Gastrocnemius medialis (tissue), 4 donors: ENCODE measurements at places on chromosomes 2 and 18. TPM values are rescaled to one million over a fixed set of nuclear protein-coding genes. Genes with fewer than 3 reads are reported as not detected.

- no peaks in the 10 kb centered on the region for H3K27me3 ChIP-seq
- DNase-seq, result no peak
- no peaks in the 10 kb centered on the region for H3K4me1 ChIP-seq
- no peak overlapping the region for H3K27ac ChIP-seq
- H3K4me3 ChIP-seq, result no peak overlapping the region
These were observed 142.7 kb downstream of the SCG2 start for GRCh38 chr2:223459328-223459939.

DNA sequence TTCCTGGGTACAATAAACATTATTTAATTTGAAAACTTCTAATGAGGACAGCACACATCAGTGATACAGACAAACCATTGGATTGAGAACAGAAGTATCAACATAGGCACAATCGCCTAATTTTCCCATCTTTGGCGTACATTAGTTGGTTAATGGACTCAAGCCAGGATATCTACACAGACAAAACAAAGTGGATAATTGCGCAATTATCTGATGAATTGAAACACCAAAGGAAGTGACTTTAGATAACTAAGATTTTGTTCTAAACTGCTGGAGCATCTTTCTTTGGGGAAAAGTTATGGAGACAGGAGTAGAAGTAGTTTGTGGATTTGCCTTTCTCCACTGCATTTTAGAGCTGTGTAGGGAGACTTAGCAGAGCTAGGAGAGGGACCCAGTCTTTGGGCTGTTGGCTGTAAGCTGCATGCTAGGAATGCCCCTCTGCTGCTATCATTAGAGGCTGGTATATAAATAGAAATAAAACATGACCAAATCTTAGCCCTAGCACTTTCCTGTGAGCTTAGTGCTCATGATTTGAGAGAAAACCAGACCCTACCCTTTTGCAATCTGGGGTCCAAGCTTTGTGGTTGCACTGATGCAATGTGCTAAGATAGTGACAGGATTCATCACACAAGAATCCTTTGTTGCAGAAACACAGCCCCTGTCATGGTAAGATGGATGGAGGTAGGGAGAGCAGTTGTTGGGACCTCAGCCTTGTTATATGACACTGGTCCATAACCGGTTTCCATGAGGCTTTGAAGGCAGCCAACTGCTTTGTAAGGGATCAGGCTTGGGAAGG lies 264.5 kb upstream of the PIK3C3 start:
- H3K36me3 ChIP-seq, result no peaks in the 10 kb centered on the region
- H3K27me3 ChIP-seq, result no peaks in the 10 kb centered on the region
- DNase-seq, result no peak
- no peaks in the 10 kb centered on the region for H3K4me1 ChIP-seq

The EGR4 gene
- total RNA-seq, result not detected

The HAAO gene
- total RNA-seq, result 0.53 TPM

The TMEM37 gene
- 2.7 TPM for total RNA-seq

DNA sequence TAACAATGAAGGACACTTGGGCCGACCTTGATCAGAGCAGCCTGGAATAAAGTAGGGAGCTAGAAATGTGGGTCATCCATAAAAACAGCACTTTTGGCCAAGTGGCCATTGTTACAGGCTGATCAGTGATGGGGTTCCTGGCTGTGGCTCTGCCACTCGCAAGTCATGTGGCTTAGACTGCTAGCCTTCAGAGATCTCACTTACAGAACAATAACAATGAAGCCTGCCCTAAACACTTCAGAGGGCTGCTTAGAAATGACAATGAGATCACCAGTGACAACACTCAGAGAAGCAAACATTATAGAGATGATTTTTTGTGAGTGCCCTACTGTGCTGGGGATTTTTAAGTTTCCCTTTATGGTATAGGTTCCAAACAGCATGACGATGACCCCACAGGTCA lies 107.9 kb upstream of the LMAN1 start:
- no peak overlapping the region for H3K27ac ChIP-seq
- H3K27me3 ChIP-seq, result no peaks in the 10 kb centered on the region
- DNase-seq, result no peak

DNA sequence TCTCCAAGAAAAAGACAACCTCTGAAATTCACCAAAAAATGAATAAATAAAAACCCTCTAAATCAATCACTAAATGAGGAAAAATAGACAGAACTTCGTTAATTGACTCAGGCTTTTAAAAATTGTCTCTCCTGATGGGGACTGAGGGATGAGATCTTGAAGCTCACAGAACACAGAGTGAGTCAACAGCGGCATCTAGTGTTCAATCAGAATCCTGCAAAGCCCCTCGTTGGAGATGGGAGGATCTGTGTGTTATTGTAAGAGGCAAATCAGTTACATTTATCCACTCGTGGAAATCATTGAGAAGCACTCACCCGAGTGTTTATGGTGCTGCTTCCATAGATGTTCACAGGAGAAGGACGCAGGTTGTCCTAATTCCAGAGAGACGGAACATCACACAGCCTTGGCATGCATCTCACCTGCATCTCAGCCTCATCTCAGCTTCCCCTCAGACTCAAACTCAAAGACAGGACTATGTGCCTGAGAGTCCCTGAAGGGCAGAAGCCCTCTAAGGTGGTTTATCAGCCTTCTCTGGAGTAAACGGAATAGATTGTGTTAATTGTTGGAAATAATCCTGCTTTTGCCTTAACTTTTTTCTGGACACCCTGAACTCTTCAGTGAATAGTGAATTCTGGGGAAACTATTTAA lies 82.0 kb downstream of the MREG start:
- H3K36me3 ChIP-seq, result no peaks in the 10 kb centered on the region
- H3K27me3 ChIP-seq, result no peaks in the 10 kb centered on the region
- DNase-seq, result peak; percentile 30

GRCh38 chr18:51437280-51438271 lies 240.1 kb upstream of the MEX3C start:
- H3K27ac ChIP-seq, result no peak overlapping the region
- no peak for DNase-seq
- no peaks in the 10 kb centered on the region for H3K36me3 ChIP-seq
- no peaks in the 10 kb centered on the region for H3K4me1 ChIP-seq

The PLGLB2 gene
- total RNA-seq, result 6.6 TPM

The SCN9A gene
- total RNA-seq, result 0.59 TPM

The PDE1A gene
- 2.9 TPM for total RNA-seq

DNA sequence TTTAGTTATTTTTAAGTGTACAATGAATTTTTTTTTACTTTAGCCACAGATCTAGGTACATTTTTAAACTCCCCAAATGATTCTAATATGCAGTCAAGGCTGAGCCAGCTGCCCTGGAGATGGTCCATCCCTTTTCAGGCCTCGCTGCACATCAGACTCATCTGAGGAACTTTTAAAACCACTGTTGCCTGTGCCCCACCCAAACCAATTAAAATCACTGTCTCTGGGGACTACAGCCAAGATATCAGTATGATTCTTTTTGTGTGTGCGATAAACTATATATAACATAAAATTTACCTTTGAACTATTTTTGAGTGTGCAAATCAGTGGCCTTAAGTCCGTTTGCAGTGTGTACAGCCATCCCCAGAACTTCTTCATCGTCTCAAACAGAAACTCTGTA lies 9.1 kb upstream of the MALT1 start:
- H3K27me3 ChIP-seq, result no peaks in the 10 kb centered on the region
- no peaks in the 10 kb centered on the region for H3K36me3 ChIP-seq
- peaks cover 3% of the 10 kb centered on the region for H3K4me1 ChIP-seq

GRCh38 chr2:1907849-1908533 lies 163.7 kb upstream of the PXDN start:
- no peak overlapping the region for H3K27ac ChIP-seq
- H3K36me3 ChIP-seq, result no peaks in the 10 kb centered on the region
- no peaks in the 10 kb centered on the region for H3K4me1 ChIP-seq
- DNase-seq, result no peak
- no peak overlapping the region for H3K4me3 ChIP-seq

GRCh38 chr2:134280231-134280630 lies 26.4 kb downstream of the MGAT5 start:
- no peaks in the 10 kb centered on the region for H3K36me3 ChIP-seq
- H3K4me3 ChIP-seq, result no peak overlapping the region
- H3K4me1 ChIP-seq, result peaks cover 12% of the 10 kb centered on the region

DNA sequence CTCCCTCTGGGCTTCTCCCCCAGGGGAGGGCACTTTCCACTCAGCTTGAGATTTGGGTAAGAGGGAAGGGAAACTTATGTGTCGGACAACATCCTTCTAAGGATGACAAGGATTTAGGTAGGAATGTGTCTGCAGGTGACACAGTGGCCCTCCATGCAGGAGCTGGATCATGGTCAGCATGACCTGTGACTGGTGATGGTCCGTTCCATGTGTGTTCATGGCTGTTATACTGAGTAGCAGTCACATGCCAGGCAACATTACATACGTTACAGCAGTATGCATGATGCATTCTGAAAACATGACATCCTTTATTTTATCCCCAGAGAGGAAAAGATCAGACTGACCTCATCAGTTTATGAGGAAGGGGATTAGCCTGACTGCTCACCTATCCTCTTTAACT lies 192.1 kb downstream of the SEPTIN10 start:
- no peaks in the 10 kb centered on the region for H3K27me3 ChIP-seq
- no peak for DNase-seq
- no peak overlapping the region for H3K4me3 ChIP-seq
- peaks cover 24% of the 10 kb centered on the region for H3K4me1 ChIP-seq
- H3K27ac ChIP-seq, result peak overlapping the region; percentile 12

DNA sequence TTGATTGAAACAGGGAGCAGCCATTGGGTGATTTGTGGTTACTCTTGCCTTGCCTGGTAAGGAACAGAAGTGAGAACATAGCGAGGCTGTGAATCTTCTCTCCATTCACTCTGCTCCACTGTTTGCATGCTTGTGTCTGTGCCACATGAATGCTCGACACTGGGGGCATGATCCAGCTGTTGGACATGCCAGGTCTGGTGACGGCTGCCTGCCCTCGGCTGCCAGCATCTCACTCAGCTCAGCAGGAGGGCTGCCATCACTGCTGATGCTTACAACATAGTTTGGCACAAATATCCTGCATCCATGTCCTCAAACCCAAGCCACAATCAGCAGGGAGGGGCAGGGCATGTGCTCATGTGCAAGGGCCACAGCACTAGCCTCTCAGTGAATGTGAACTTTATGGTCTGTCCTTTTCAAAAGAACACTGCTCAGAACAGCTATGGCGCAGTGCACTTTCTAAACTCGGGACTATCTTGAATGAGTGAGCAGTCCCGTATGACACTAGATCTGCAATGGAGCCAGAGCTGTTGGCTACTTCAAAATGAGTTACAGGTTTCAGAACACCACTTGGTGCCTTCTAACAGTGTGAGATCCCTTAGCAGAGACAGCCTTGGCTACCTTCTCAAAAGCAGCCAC lies 126.3 kb downstream of the NRP2 start:
- peak; percentile 10 for DNase-seq
- peaks cover 5% of the 10 kb centered on the region for H3K4me1 ChIP-seq
- no peaks in the 10 kb centered on the region for H3K36me3 ChIP-seq
- peak overlapping the region; percentile 10 for H3K27ac ChIP-seq
- no peak overlapping the region for H3K4me3 ChIP-seq

The SERPINB4 gene
- total RNA-seq, result not detected

DNA sequence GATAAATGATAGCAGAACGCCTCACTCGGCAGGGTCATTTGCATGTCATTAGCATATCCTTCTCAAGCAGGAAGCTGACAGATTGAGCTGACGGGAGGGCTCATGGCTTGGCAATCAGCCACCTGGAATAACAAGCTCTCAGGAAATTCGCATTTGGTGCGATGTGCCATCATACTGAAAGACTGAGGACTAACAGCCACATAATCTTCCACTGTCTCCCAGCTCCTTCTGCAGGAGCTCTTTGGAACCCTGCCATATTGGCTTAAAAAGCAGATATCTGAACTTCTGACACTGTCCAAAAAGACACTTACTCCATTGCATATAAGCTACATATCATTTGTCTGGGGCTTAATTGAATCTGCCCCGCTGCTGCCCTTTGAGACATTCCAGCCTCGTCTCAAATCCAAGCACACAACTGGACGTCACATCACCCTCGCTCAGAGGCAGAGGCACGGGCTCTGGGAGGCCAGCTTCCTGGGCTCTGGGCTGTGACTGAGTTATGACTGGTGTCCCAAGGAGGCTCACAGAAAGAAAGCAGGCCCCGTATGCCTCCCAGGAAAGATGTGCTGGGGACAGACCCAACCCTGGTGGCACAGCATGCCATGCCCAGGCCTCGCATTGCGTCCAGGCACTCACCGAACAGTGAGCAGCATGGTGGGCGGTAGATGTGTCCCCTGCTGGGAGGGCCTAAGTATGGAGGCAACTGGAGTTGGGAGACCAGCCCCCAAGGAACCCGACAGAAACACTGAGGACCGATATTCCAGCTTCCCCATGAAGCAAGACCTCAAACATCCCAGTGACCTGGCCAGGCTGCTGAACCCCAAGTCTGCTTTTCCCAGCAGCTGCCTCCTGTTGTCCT lies 228.0 kb downstream of the ATAD2B start:
- peaks cover 21% of the 10 kb centered on the region for H3K4me1 ChIP-seq
- H3K36me3 ChIP-seq, result no peaks in the 10 kb centered on the region

The PXDN gene
- total RNA-seq, result 13.4 TPM

The BOLL gene
- 2.7 TPM for total RNA-seq

The CTAGE1 gene
- total RNA-seq, result not detected

The CLIP4 gene
- 318 TPM for total RNA-seq

GRCh38 chr2:32058130-32058529 lies 5.2 kb upstream of the SPAST start:
- no peak overlapping the region for H3K4me3 ChIP-seq
- H3K27me3 ChIP-seq, result no peaks in the 10 kb centered on the region
- no peak for DNase-seq
- H3K27ac ChIP-seq, result no peak overlapping the region
- no peaks in the 10 kb centered on the region for H3K36me3 ChIP-seq

The NPHP1 gene
- total RNA-seq, result 5.1 TPM

DNA sequence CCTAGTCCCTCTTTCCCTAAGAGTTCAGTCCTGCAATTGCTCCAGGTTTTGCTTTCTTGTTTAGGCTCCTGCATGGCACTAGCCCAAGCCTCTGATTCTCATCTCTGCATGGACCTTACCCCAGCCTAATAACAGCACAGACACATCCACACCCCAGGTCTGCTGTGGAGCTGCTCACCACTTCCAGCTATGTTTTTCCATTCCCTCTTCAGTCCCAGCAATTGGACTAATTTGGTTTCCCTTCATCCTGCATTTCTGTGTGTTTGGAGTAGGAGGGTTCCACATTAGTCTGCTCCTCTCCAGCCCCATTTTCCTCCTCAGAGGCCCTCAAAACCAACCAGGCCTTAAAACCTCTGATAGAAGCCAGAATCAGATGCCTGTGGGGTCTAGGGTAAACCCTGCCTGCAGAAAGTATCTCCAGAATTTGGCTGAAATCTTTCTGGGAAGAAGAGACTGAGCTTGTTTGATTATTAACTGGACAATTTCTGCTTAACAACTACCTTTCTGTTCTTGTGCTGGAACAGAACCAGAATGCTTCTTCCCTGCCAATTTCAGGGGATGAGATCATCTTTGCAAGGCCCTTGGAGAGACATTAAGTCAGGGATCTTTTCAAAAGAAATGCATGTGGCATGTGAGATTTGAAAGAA lies 95.9 kb downstream of the GFPT1 start:
- DNase-seq, result no peak
- no peak overlapping the region for H3K4me3 ChIP-seq
- no peak overlapping the region for H3K27ac ChIP-seq
- no peaks in the 10 kb centered on the region for H3K36me3 ChIP-seq
